ENCODE measurements at places on chromosomes 13 and 19. TPM values are rescaled to one million over a fixed set of nuclear protein-coding genes. Genes with fewer than 3 reads are reported as not detected.

Gene LEUTX
- total RNA-seq = not detected

Gene IGFL4
- 0.21 TPM for total RNA-seq

Gene HSD17B14
- 27.6 TPM for total RNA-seq

Gene ZNF780A
- 30.2 TPM for total RNA-seq

DNA sequence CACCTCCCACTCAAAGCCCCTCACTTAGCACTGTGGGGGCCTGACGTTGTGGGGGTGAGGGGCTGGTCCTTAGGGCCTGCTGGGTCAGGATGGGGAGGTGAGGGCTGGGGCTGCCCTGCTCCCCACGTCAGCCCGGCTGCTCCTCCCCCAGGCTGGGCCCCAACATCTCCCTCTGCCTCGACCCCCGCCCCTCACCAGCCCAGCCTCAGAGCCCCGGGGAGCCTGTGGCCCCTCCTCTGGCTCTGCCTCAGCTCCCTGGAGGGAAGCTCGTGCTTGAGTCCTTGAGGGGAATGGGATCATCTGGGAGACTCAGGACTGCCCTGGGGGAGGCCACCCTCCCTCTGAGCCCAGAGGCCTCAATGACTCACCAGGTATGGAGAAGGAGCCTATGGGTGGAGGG lies 6.8 kb downstream of the LILRA4 start:
- no peaks in the 10 kb centered on the region for H3K4me1 ChIP-seq
- no peak for DNase-seq

DNA sequence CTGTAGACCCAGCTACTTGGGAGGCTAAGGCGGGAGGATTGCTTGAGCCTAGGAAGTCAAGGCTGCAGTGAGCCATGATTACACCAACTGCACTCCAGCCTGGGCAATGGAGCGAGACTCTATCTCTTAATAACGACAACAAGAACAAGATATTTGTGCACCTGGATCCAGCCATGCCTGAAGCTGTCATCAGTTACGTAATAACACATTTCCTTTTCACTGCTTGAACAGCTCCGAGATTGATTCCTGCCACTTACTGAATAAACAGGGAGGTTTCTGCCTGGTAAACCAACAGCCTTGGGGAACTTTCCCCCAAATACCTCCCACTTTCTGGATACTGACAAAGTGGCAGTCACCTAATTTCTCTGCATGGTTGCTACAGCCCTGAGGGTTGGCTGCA lies 5.4 kb downstream of the KANK2 start:
- no peaks in the 10 kb centered on the region for H3K27me3 ChIP-seq
- H3K27ac ChIP-seq = no peak overlapping the region
- H3K4me3 ChIP-seq = no peak overlapping the region
- DNase-seq = no peak
- no peaks in the 10 kb centered on the region for H3K36me3 ChIP-seq

DNA sequence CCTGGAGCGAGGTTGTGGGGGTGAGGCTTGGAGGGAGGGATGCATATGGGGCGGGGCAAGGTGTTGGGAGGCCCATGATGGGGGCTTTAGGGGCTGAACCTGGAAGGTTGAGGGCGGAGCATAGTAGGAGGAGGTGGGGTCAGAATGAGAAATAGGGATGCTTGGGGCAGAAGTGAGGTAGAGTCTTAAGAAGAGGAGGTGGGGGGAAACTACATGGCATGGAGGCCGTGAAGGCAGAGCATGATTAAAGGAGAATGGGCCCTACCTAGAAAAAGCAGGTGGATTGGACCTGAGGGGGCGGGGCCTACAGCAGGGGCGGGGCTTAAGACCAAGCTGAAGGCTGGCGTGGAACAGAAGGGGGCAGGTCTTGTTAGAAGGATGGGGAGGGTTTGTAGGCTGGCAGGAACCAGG lies 799 bp downstream of the NR1H2 start:
- DNase-seq = no peak
- peak overlapping the region; percentile 65 for H3K4me3 ChIP-seq
- H3K4me1 ChIP-seq = no peaks in the 10 kb centered on the region
- no peaks in the 10 kb centered on the region for H3K27me3 ChIP-seq
- H3K27ac ChIP-seq = no peak overlapping the region
